ENCODE measurements at places on chromosomes 2 and 18.

DNA sequence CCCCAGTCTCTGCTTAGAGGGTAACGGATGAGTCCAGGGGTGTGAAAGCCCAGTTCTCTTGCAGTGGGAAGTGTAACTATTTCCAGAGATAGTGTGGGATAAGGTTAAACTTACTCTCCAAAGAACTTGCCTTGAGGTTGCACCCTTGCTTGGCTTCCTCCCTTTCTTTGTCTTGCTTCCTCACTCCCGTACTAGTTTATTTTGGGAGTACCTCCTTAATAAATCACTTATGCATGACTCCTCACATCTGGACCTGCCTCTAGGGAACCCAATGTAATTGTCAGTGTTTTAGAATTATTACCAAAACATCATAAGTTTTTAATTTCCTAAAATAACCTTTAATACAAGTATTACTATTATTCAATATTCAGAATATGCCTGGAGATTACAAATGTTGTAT, 35.2 kb downstream of the CPO start:
- DNase-seq: no peak

GRCh38 chr18:24395049-24395795, 2.4 kb downstream of the OSBPL1A start:
- DNase-seq: no peak

GRCh38 chr2:9941196-9941995, 10.1 kb upstream of the GRHL1 start:
- no peak for DNase-seq

GRCh38 chr2:226581661-226582060, 218.0 kb downstream of the IRS1 start:
- DNase-seq: no peak

- no peak for DNase-seq
These were observed 944.3 kb downstream of the SOCS6 start for GRCh38 chr18:71233177-71233576.

- no peak for DNase-seq
These were observed 209.6 kb upstream of the SLC39A10 start for GRCh38 chr2:195447323-195447975.

DNA sequence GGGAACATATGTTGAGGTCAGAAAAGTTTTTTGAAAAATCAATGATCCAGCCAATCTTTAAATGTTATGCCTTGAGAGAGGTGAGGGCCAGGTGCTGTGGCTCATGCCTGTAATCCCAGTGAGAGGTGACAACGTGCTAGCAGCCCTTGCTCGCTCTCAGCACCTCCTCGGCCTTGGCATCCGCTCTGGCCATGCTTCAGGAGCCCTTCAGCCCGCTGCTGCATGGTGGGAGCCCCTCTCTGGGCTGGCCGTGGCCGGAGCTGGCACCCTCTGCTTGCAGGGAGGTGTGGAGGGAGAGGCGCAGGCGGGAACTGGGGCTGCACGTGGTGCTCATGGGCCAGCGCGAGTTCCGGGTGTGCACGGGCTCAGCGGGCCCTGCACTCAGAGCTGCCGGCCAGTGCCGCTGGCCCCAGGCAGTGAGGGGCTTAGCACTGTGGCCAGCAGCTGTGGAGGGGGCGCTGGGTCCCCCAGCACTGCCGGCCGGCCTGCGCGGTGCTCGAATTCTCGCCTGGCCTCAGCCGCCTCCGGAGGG, 61.1 kb downstream of the CCDC195 start:
- DNase-seq: no peak

DNA sequence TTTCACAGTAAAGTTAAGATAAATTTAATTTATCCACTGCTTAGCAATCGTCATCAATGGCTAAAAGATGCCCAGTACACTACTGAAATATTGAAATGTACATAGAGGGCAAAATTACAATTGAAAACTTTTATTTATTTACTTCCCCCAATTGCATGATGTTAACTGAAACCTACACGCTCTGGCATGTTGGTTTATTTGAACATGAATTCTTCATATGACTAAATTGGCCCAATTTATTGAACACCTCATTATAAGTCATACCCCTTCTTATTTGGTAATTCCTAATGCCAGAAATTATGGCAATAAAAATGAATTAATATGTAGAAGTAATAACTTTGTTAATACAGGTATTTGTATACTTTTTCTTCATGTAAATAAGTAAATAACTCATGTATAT, 183.0 kb upstream of the ZC3H15 start:
- no peak for DNase-seq

DNA sequence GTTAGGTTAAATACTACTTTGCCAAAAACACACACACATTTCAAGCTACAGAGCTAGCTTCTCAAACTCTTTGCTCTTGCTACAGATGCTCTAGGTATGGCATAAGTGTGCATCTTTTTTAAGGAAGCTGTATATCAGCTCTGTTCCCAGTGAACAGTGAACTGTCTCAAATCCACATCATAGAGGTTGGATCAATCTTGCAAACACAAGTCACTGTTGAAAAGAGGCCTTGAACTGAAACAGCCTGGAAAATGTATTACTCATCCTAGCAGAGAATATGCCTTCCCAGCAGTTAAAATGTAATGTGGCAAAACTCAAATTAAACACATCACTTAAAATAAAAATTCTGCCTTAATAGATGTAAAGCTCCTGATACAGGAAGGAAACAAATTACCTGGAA, 151.8 kb downstream of the WDPCP start:
- no peak for DNase-seq

- DNase-seq: no peak
These were observed 124.4 kb downstream of the TTC27 start for GRCh38 chr2:32752205-32752604.

GRCh38 chr18:13984080-13984479, 68.7 kb upstream of the MC2R start:
- no peak for DNase-seq

- no peak for DNase-seq
These were observed 55.4 kb upstream of the RMP24 start for GRCh38 chr18:35917043-35917442.

- DNase-seq: no peak
These were observed 4.9 kb downstream of the FKBP1B start for GRCh38 chr2:24054366-24055010.

- peak; percentile 21 for DNase-seq
These were observed 10.9 kb downstream of the TRIP12 start for GRCh38 chr2:229910832-229911412.

GRCh38 chr2:119025013-119025412, 83.0 kb downstream of the MARCO start:
- DNase-seq: no peak

DNA sequence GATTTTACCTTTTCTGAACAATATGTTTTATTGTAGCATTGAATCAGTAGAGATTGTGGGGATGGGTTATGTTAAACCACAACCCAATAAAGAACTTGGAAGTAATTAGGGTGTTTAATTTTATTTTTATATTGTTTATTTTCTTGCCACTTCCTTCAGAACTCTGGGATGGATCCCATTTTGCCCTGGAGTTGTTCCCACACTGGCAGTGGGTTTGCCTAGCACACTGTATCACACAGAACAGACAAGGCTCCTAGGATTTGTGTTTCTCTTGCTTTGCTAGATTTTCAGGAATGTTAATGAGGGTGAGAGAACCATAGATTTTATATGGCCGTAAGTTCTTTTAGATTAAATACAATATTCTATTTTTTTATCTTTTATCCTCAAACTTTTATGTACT, 59.0 kb downstream of the TANK start:
- DNase-seq: no peak

DNA sequence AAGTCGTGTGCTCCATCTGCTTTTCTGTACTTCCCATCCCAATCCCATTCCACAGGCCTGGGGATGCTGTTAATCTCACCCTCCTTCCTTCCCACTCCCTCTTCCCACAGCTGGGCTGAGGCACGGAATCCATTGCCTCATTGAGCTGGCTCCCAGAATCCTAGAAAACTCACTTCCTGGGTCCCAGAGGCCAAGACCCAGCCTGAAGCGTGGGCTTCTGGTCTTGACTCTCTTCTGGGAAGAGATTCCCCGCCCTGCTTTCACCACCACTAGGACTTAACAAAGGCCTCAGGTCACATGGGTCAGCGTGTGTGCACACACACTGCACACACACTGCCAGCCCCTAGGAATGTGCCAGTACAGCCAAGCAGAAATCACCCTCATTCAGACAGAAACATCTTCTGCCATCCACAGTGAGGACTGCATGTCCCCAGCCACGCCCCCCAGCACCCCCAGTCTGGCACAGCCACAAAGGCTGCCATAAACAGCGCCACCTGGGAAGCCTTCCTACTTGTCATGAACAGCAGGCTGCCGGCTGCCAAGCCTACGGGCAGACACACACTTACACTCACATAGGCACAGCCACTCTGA, 165.8 kb downstream of the TNS1 start:
- no peak for DNase-seq

- peak; percentile 45 for DNase-seq
These were observed 169.9 kb upstream of the SLC39A10 start for GRCh38 chr2:195486987-195487644.

GRCh38 chr2:98822301-98823164, 91.6 kb upstream of the MGAT4A start:
- DNase-seq: peak; percentile 58

DNA sequence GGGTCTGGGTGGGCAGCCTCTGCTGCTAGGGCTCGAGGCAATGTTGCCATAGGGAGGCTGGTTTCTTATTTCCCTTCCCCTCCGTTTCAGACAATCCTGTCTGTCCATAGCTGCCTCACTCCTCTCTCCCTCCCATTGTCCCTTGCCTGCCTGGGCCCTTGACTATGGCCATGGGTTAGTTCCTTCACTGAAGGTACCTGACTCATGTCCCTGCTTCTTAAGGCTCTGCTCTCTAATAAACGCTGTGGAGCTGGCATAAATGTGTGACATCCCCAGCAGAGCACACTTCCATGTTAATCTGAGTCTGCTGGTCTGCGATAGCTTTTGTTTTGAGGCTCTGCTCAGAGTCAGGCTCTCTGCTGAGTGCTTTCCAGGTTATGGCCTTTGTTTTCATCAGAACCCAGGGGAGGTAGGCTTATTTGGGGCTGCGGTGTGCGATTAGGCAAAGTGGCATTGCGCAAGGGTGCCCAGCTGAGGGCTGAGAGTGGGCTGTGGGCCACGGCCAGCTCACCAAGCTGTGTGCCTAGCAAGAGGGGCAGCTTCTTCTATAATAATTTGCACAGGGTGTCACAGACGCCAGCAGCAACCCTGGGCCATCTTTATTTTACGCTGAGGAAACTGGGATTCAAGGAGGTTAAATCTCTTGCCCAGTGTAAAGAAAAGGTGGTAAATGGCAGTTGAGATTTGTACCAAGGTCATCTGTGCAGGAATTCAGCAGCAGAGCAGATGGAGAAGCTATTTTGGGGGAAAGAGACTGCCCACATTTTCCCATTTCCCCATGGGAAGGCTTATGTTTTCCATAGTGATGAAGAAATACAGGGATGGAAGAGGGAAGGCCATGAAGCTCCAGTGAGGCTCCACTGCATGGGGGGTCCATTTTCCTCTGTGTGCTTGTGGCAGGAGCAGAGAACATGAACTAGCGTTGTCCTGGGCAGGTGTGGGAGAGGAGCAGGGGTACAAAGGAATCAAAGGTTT, 25.6 kb downstream of the MRPL33 start:
- no peak for DNase-seq

- no peak for DNase-seq
These were observed 448.2 kb upstream of the SETBP1 start for GRCh38 chr18:44232500-44232899.

DNA sequence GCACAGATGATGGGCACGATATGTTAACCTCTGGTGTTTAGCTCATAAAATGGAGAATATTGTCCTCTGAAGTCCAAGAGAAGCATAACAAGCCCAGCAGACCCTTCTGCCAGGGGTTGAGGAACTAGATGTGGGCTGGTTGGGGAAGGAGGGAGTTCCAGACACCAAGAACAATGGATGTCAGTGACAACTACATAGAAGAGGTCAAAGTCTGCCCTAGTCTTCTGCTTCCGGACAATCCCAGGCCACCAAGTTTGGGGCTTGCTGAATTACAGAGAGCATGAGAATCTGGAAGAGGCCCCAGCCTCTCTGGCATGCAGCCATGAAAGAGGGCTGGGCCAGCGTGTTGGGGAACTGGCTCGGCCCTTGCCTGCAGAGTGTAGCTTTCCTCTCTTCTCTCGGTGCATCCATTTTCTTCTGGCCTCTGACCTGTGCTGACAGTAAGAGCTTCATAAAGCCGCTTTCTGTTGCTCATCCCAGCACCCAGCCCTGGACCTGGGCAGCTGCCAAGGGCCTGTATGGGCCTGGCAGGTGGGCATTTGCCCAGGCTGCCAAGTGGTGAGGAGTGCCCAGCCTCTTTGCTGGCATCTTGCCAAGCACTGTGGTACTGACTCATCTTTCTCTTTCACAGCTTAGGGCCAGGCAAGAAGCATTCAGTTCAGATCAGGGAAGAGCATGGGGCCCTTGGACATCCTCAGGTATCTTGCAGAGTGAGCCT, 14.6 kb upstream of the LAPTM4A start:
- DNase-seq: no peak

DNA sequence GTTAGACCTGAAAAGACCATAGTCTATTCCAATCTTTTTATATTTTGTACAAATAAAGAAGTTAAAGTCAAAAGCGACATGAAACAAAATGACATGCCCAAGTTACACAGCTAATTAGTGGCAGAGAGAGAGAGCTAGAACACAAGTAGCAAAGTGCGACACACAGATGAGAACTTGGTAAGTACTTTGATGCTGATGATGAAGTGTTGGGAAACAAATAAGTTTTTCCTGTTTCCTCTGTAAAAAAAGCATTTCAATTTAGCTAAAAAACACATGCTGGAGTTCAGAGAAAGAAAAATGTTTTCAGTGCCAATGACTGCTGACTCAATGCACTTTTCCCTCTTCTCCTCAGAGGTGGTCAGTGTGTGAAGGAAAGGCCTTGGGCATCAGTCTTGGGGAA, 226.9 kb downstream of the PAX3 start:
- DNase-seq: no peak

GRCh38 chr18:72086421-72086820, 457.7 kb downstream of the CBLN2 start:
- DNase-seq: no peak

DNA sequence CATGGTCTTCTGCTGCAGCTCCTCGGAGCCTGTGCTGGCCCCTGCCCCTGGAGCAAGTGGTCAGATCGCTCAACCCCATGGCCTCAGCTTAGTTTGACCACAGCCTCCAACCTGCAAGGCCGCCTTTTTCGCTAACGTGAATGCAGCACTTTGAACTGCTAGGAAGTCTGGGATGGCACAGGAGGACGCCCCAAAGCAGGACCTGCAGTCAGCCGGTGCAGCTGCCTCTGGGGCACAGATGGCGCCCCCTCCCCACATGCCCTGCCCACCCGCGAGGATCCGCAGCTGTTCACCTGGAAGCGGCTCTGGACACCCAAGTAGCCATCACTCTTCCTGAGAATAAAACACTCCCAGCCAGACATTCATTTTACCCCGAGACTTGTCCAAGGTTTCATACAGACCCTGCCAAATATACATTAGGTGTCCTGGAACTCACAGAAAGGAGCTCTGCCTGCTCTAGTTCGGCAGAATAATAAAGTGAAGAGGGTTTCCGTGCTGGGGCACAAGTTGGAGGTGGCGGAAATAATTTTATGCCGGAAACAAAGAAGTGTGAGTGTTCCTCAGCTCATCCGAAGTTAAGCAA, 510.1 kb downstream of the EIPR1 start:
- no peak for DNase-seq

GRCh38 chr2:230700447-230700846, 12.2 kb upstream of the CAB39 start:
- no peak for DNase-seq
